ENCODE measurements at places on chromosomes 5 and 9.

GRCh38 chr5:160484678-160485077 lies 63.0 kb downstream of the PTTG1 start:
- no peak for DNase-seq

GRCh38 chr9:19759066-19759465 lies 29.8 kb downstream of the SLC24A2 start:
- DNase-seq: no peak

- DNase-seq: no peak
Measured at GRCh38 chr5:151171529-151171928, 13.9 kb upstream of the ANXA6 start.

GRCh38 chr5:43231977-43232376 lies 40.0 kb downstream of the NIM1K start:
- peak; percentile 9 for DNase-seq

DNA sequence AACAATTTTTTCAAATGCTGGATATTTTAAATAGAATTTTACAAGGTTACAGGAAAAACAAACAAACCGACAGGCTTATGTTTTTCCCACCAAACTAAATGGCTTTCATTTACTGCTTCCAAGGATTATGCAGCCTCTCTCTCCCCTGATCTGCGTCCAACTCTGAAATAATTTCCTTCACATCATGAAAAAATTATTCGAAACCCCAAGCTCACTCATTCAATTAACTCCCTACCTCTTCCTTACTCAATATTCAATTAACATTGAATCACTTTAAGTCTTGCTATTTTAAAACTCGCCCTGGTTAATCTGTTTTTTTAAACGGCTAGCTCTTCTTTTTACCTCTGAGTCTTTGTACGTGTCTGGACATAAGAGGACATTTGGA lies 336.2 kb downstream of the AGTPBP1 start:
- DNase-seq: no peak

DNA sequence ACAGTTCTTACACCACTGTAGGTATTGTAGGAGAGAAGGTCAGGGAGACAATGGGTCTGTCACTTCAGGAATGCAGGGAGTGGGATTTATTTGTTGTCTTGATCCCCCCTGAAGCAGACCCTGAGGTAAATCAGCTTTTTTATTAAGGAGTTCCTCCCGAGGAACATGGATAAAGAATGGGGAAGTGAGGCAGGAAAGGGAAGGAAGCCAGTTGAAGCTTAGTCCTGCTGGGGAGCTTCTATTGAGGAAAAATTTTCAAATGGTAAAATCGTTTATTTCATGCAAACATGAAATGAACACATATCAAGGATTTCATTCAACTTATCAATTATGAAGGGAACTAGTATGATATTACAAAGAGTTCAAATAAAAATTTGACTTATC lies 318.6 kb upstream of the PIK3R1 start:
- no peak for DNase-seq

DNA sequence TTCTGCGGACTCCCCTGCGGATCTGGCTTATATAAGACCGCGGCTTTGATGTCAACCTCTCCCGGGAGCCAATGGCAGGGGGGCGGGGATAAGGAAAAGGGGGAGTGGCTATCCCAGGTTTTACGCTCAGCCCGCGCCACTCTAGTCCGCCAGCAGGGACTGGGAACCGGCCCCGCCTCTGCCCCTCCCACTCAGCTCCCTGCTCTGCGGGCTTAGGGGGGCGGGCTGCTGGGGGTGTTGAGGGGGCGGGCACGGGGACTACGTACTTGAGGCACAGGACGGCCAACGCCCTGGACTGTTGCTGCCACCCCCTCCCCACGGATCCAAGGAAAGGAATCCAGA lies at the start of gene HAND1:
TSS of gene HAND1 (minus strand) at position 4 of the 342 bp plus-strand sequence. CDS start 219 bp downstream, outside the sequence.
- peak; percentile 71 for DNase-seq

- DNase-seq: no peak
Measured at GRCh38 chr5:52283221-52283620, 504.5 kb upstream of the ITGA1 start.

DNA sequence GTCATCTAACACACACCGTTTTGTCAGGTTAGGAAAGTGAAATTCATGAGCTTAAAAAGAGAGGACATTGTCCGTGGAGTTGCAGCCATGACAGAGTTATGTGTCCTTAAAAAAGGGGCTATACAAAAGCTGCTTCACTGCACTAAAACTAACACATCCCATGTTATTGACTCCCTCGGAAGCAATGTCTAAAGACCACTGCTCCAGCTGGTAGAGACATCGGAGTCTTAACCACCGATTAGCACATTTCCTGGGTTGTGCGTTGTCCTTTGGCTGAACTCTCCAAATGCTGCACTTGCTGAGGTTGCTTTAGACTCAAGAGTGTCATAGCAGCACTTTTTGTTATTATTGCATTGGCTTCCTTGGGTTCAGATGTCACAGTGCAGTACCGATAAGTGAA lies 128.3 kb upstream of the C9orf72 start:
- no peak for DNase-seq

- no peak for DNase-seq
Measured at GRCh38 chr5:123209502-123210027, 120.5 kb downstream of the PRDM6 start.

GRCh38 chr5:63154476-63155309 lies 576.1 kb downstream of the LRRC70 start:
- no peak for DNase-seq

GRCh38 chr9:134433909-134434882 lies 107.9 kb downstream of the RXRA start:
- DNase-seq: no peak

DNA sequence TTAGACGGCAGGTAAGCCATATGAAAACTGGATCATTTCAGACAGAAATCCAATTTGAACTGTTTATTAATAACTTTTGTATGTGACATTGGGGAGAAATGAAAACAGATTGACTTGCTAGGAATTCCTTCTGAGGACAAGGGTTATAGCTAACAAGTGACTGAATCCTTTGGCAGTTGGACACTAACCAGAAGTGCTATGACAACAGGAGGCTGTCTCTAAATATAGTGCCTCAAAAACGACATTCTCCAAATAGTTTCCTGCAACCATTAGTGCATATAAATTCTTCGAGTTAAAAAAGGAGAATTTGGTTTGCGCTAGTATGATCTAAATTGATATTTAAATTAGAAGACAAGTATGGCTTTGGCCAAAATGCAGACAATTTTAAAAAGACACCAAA lies 338.6 kb downstream of the PTPRD start:
- DNase-seq: no peak

DNA sequence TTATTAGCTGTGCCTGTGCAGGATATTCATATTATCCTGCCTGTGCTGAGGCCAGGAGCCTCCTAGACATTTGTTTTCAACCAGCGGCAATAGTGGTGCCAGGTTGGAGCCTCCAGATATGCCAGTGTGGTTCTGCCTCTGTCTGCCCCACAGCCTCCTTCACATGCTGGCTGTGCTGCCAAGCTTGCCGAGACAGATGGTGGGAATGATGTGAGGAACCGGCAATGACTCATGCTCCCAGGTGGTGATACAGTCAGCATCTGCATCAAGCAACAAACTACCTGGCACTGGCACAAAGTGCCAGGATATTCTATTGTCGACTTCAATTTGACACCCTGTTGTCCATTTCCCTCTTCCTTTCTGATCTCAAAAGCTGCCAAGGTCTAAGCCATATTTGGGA lies 285.7 kb downstream of the CHSY3 start:
- DNase-seq: no peak

- DNase-seq: no peak
Measured at GRCh38 chr5:91277840-91278239, 105.3 kb downstream of the ARRDC3 start.

DNA sequence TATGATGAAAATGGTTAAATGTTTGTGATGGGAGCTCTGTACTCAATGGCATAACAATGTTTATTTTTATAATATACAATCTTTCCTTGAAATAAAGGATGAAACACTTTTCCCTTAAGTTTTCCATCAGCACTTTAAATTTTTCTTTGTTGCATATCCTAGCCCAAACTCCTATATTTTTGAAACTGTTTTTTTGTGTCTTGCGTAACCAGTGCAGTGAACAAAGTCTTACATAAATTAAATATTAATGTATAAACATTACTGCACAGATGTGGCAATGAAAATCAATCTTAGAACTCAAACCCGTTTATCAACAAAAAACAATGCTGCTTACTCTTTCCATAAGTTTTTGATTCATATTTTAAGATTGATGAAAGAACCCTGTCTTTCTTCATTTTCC lies 34.1 kb upstream of the IL31RA start:
- DNase-seq: no peak

- DNase-seq: no peak
Measured at GRCh38 chr9:37248651-37249163, 128.3 kb downstream of the ZCCHC7 start.

- peak; percentile 69 for DNase-seq
Measured at GRCh38 chr5:138068742-138069600, 14.9 kb upstream of the WNT8A start.

GRCh38 chr5:95963650-95964410 lies 2.2 kb upstream of the ELL2 start:
- DNase-seq: no peak

DNA sequence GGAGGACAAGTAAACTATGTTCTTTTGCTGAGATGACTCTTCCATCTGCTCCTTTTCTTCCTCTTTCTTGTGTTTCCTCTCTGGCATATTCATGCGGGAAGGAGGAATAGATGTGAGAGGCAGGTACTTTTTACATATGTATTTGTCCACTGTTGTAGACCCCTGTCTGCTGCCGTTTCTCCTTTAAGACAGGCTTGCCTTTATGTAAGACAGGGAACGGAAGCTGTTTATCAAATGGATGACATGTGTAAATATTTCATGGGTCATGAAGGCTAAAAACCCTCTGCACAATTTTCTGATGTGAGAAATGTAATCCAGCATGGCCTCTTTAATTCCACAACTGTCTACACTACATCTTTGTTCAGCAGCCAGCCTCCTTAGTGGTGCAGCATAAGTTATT lies 1525.5 kb upstream of the NUDT12 start:
- DNase-seq: no peak

DNA sequence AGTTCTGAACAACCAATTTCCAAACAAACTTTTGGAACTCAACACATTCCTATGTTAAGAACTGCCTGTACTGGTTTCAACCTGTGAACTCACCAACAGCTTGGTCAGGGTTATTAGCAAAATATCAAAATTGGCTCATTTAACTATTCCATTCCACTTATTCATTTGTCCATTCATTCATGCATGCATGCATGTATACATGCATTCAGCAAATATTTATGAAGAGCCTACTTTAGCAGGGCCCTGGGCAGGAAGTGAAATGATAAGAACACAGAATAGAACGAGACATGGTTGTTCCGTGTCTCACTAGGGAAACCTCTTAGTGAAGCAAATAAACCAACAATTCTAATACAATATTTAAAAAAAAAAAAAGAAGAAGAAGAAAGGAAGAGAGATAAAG lies 107.4 kb downstream of the GLIS3 start:
- no peak for DNase-seq

- peak; percentile 25 for DNase-seq
Measured at GRCh38 chr5:73596705-73597328, 29.2 kb upstream of the ARHGEF28 start.

DNA sequence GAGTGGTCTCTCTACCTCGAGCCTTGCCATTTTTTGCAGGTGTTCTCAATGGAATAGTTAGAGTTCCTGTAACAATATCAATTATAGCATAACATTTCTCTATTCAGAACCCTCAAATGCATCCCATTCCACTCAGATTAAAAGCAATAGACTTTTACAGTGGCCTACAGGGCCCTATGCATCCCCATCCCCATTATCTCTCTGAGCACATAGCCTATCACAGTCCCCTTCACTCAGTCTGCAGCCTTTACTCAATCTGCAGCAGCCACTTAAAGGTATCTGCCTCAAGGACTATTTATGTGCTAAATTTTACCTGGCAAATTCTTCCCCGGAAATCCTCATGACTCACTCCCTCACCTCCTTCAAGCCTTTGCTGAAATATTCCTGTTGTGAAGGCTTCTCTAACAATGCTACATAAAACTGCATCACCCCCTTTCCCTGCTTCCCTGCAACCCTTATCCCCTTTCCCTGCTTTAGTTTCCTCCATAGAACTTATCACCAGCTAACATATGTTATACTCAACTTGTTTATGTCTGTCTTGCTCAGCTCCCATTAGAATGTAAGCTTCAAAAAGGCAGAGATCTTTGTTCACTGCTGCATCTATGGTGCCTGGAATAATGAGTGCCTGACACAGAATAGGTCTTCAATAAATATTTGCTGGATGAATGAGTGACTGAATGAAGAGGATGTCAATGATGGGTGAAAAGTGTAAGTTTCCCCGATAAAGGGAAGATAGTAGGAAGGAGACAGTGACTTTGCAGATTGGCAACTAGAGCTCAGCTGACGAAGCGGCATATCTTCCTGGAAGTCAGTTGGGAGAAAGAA lies 54.1 kb upstream of the ZNF366 start:
- DNase-seq: no peak

DNA sequence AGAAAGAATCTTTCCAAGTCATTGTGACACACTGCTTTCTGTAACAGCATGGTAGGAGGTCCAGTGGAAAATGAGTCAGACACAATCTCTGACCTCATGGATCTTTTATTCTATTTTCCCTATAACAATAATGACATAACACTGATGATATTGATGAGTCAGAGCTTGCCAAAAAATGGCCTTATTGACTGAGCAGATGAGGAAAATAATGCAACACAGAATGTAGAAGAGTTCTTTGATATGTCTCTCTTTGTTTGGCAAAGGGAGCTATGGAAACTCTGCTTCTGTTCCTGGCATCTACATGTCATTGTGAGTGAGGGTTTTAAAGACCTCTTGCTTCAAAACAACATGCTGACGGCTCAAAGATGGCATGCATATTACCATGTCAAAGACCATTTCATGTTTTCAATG lies 443.1 kb upstream of the ZNF608 start:
- DNase-seq: no peak

DNA sequence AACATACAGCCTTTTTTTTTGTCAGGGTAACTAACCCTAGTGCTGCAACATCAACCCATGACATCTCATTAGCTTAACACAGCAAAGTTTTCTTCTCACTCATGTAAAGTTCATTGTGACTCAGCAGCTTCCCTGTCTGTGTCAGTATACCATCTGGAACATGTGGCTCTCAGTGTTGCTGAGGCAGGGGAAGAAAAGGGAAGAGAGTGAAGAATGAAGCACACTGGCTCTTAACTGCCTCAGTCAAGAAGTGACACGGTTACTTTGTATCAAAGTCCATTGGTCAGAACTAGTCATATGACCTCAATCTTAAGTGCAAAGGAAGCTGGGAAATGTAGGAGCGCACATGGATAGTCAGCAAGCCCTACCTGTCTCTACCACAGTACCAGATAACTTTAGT lies 185.0 kb upstream of the ELL2 start:
- no peak for DNase-seq

DNA sequence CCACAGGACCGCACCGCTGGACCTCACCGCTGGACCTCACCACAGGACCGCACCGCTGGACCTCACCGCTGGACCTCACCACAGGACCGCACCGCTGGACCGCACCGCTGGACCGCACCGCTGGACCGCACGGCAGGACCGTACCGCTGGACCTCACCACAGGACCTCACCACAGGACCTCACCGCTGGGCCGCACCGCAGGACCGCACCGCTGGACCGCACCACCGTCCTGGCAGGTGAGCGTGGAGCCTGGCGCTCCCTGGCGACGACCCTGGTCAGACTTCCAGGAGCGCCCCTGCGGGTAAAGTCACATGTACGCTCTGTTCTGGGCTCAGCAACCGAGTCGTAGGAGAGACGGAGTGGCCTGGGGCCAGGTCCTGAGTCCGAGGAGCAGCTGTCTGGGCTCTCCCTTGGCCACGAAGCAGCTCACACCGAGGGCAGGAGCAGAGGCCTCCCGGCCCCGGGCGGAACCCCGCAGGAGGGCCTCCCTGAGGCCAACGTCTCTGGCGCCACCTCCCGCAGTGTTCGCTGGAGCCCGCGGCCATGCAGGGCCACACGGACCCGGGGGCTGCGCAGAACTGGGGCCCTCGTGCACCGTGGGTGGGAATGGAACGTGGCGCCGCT lies 30.5 kb downstream of the MRPL36 start:
- DNase-seq: no peak
